NCI-H2227 treated with DMSO at 0.1 percent for 48 hours (cell line): ENCODE measurements at places on chromosomes 1 and 21.

GRCh38 chr1:28243685-28244311 is 7.9 kb downstream of the ATP5IF1 start:
- no peak for DNase-seq

GRCh38 chr1:223549740-223550139 is 115.8 kb downstream of the CAPN8 start:
- no peak for DNase-seq

GRCh38 chr1:210687582-210688279 is 359.0 kb downstream of the HHAT start:
- no peak for DNase-seq

GRCh38 chr1:3689138-3689750 is 36.9 kb downstream of the TP73 start:
- no peak for DNase-seq

DNA sequence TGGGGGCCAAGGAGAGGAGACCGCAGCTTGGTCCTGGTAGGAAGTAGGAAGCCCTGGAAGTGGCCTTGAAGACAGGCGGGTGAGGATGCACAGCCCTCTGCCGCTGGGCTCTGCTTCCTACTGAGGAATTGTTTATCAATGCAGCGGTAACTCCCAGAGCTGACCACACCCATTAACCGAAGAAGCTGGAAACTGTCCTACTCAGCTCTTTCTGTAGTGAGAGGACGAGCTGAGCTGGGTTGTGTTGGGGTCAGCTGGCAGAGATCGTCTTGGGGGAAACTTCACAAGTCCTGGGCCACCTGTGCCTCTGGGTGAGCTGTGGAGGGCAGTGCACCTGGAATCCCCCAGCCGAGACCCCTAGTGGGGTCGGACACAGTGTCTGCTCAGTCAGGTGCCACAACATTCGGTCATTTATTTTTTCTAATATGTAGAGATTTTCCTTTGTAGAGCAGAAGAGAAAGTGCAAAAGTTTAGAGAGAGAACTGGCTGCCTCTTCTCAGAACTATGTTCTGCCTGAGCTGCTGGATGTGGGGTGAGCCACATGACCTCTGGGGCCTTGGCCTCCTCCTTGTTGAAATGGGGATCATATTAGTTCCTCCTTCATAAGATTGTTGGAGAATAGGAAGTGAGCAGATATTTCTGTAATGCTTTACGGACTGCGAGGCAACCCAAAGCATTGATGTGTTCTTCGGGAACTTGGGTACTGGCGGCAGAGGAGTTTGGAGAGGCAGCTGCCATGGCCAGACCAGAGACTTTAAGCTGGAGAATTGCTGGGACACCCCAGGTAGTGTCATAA is 3.6 kb downstream of the NECAP2 start:
- DNase-seq, result no peak

GRCh38 chr1:156781585-156782186 is 14.4 kb downstream of the PRCC start:
- no peak for DNase-seq

GRCh38 chr1:35605867-35606182 is 32.7 kb downstream of the TFAP2E start:
- no peak for DNase-seq

DNA sequence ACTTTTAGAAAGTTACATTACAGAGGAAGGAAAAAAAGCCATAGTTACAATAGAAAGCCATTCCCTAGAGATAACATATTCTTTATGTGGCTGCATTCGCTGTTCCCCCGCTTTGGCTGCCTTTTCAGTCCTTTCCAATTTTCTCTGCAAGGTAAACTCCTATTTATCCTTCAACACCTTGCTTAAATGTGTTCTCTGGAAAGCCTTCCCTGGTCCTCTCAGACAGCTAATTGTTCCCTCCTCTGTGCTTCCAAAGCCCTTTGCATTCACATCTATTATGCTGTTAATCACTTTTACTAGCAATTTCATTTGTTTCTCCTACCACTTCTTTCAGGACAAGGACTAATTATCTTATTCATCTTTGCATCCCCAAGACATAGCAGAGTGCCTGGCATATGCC is 1.6 kb downstream of the PHC2 start:
- DNase-seq, result no peak

DNA sequence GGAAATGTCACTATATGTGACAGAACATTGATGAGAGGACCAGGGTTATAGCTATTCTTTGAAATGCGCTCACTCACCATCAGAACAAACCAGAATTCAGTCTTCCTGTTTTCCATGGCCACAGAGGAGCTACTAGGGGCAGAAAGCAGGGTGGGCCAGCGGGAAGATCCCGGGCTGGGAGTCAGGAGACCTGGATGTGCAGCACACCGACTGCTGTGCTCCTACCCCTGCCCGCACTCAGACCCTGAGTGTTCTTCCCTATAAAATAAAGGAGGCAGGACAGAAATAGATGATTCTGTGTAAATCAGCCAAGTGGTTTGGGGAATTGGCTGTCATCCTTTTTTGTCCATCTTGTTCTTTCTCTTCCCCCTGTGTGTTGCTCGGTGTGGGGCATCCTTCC is 21.0 kb downstream of the MTARC1 start:
- no peak for DNase-seq

DNA sequence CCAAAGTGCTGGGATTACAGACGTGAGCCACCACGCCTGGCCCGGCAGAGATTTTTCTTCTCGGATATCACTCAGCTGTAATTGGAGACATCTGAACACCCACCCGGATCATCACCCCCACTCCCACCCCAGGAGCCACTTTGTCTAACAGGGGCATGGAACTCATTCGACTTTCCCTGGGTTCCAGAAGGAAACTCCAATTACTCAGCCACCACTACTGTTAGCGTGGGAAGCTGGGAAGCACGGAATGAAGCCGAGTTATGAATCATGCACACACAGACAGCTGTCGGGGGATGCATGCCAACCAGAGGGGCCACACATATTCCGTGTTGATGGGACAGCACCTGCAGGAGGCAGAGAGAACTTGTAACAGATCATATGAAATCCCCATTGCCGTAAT is 85.2 kb downstream of the HLCS start:
- no peak for DNase-seq

GRCh38 chr1:21064057-21064456 is 112.6 kb downstream of the EIF4G3 start:
- DNase-seq, result no peak

DNA sequence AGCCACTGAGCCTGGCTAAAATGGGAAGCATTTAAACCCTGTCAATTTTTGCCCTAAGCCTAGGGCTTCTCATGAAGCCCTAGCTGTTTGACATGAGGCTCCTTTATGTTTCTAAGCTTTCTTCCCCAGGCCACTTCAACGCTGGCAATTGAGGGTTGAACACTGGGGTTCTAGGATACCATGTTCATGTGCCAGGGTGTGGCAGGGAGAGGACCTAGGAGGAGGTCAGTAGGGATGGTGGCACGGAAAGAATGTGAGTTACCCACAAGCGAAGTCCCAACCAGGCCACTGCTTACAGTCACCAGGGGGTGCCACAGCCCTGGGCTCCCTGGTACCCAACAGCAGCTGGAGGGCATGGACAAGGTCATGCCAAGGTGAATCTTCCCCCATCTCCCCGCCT is 90.8 kb upstream of the AJAP1 start:
- DNase-seq, result no peak

- DNase-seq, result peak; percentile 77
These were observed at the start of gene SSU72 for GRCh38 chr1:1574721-1575537. TSS of gene SSU72 (minus strand) at chr1:1574863. CDS start at chr1:1574557, 306 bp downstream.

DNA sequence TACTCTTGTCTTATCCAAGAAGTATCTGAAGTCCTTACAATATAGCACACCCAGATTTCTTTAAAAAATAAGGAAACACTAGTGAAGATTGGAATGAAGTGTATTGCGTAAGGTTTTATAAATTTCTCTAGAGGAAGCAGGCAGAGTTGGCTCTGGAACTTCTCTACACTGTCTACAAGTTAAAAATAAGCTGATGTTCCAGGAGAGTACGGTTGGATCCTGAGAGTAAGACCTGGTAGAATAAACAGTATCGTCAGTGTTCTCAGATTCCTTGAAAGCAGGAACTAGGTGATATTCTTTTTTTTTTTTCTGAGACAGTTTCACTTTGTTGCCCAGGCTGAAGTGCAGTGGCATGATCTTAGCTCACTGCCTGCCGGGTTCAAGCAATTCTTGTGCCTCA is 107.9 kb downstream of the USP25 start:
- no peak for DNase-seq

- no peak for DNase-seq
These were observed 42.5 kb downstream of the NPHP4 start for GRCh38 chr1:5949761-5950100.

GRCh38 chr1:1198423-1199140 is 7.8 kb downstream of the TNFRSF18 start:
- no peak for DNase-seq

- DNase-seq, result no peak
These were observed 384.6 kb downstream of the RRAGC start for GRCh38 chr1:38474738-38475623.

DNA sequence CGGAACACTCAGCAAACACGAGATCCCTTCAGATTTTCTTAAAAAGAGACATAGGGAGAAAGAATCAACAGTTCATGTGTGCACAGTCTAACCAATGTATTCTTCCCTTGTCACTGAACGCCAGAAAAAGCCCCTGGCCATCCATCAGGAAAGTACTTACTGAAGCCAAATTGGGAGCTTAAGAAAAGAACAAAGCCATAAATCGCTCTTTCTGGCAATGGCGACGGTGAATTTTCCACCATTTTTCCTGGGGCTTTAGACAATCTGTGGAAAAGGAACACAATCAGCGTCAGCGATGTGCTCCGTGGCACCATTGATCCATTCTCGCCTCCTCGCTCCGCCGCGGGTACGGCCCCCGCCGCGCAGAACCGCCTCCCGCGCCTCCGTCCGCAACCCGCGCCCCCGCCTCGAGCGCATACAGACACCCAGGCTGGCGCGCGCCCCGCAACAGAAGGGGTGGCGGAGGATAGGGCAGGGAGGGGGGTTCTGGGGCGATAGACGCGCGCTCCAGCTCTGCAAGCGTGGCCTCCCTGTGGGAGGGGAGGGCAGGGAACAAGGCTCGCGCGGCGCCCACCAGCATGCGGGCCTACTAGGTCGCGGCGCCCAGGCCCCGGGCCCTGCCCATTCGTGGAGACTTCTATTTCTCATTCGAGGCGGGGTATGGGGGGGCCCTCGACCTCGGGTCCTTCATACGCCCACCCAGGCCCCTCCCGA is 440 bp downstream of the PIGP start:
- DNase-seq, result peak; percentile 94

GRCh38 chr1:162387226-162388082 is 5.9 kb downstream of the C1orf226 start:
- no peak for DNase-seq

GRCh38 chr1:212012034-212012740 is 23.2 kb downstream of the INTS7 start:
- peak; percentile 60 for DNase-seq

DNA sequence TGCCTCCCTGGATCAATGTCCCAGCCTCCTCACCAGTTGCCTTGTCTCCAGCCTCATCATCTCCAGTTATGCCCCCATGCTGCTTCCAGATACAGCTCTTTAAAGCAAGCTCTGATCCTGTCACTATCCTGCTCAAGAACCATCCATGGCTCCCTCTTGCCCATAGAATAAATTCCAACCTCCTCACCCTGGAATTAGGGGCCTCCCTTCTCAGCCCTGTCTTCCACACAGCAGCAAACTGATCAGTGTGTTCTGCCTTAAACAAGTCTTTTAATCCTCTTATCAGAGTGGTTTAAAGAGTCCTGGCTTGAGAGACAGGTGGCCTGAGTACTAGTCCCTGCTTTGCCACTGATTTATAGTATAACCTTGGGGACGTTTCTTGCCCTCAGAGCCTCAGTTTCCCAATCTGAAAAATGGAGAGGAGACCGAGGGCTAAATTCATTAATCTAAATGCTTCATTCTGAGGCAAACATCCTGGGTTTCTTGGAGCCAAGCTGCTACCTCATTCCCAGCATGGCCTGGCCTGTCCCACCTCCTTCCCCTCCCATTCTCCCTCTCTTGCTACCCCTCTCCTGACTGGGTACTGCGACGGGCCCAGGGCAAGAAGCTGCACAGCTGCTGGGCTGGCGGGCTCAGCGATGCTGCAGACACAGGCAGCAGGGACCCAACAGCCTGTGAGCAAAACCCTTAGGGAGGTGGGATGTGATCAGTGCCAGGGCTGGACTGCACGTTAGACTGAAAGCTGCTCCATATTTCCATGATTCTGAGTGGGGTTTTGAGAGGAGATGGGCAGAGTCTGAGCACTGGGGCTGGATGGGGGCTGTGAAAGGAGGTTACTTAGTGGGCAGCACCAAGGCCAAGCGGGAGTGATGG is 221.4 kb downstream of the PTPRU start:
- no peak for DNase-seq

- DNase-seq, result no peak
These were observed 15.3 kb downstream of the CD55 start for GRCh38 chr1:207336559-207337467.

GRCh38 chr1:219959540-219960203 is 31.3 kb upstream of the SLC30A10 start:
- DNase-seq, result no peak

DNA sequence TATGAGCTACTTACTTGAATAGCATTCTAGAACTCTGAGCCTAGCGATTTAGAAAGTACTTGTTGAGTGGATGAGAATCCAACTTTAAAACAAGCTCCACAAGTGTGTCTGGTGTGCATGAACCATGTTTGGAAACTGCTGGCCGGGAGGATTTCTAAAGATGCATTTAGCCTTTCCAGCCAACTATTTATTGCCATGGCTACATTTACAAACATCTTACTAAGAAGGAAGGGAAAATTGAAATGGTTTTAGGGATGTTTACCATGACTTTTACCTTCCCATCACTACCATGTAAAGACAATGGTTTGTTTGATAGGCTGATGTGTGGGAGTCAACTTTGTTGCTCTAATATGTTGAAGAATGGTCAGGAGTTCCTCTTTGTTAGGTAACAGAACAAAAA is 37.7 kb upstream of the ARHGAP29 start:
- DNase-seq, result no peak

- DNase-seq, result no peak
These were observed 14.1 kb downstream of the DNM3 start for GRCh38 chr1:171855381-171855780.

- no peak for DNase-seq
These were observed 100.2 kb downstream of the DMRTB1 start for GRCh38 chr1:53559391-53559815.

GRCh38 chr21:16821588-16821987 is 691.3 kb upstream of the CXADR start:
- no peak for DNase-seq

GRCh38 chr1:156816561-156817328 is at the start of gene SH2D2A:
TSS of gene SH2D2A (minus strand) at chr1:156816848. CDS start at chr1:156816708, 140 bp downstream.
- DNase-seq, result no peak

DNA sequence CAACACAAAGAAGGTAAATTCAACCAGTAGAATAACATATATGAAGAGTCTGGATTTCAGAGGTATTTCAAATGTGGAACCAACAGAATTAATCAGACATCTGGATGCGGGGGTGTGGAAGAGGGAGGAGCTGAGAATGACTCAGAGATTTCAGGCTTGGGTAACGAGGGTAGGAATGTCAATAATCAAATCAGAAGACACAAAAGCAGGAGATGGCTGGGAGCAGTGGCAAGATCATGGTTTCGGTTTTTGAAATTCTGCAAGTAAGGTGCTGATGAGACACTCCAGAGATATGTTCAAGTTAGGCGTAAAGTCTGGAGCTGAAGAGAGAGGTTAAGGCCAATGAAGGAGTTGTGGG is 64.0 kb downstream of the PLPPR5 start:
- DNase-seq, result no peak

GRCh38 chr1:65674522-65674921 is 118.2 kb upstream of the PDE4B start:
- no peak for DNase-seq

GRCh38 chr1:211326528-211327345 is at the start of gene TRAF5:
TSS of gene TRAF5 (plus strand) at chr1:211326833. CDS start at chr1:211353240, 26,407 bp downstream.
- DNase-seq, result peak; percentile 47
